Right renal cortex interstitium (tissue), 3 donors: ENCODE measurements at places on chromosomes 12 and 14.

- no peak for DNase-seq
Observed at GRCh38 chr14:103520657-103521437, 1.8 kb downstream of the CKB start.

DNA sequence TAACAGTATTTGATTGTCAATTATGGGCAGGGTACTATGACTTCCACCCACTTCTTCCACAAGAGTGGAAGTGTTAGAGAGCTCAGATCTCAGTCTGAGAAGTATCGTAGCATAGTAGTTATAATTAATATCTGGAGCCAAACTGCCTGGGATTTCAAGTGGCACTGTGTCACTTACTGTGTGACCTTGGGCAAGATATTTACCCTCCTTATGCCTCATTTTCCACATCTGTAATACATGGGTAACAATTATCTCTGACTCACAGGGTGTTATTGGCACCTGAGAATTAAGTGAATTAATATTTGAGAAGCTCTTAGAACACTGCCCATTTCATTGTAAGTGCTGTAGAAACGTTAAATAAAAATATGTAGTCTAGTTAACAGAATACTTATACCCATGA lies 11.5 kb downstream of the RAB21 start:
- DNase-seq = no peak

- no peak for DNase-seq
Observed at GRCh38 chr14:24312736-24313507, 1.6 kb downstream of the LTB4R start.

GRCh38 chr12:76813265-76813664 lies 49.4 kb downstream of the ZDHHC17 start:
- no peak for DNase-seq

DNA sequence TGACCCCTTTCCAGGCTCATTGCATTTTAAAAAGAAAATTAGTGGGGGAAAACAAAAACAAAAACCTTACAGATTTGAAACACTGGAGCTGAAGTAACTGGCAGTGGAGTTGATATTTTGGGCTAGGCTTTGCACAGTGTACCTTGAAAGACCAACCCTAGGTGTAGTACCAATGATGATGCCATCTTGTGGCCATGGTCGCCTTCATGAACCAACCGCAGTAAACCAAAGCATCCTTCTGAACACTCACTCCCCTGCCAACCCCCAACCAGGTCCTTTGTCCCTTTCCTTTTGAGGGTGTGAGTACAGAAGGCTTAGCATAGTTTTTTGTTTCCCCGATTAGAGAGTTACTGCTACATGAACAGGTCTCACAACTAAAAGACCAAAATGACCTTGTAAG lies 5.9 kb downstream of the TOMM20L start:
- DNase-seq = no peak

DNA sequence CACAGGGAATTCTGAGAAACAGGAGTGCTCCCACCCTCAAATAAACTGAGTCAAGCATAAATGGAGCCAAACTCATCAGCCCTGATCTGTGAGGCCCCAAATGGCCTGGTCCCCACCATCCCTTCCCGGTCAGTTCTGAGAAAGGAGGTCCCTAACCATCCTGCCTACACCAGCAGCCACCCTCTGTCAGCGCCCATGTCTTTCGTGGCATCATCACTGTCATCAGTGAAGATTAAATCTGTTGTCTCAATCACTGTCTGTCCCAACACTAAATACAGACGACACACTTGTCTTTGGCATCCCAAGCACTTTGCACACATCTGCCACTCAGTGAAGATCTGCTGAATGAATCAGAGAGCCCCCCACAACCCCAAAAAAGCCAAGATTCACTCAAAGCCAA lies 22.4 kb downstream of the VPS37B start:
- no peak for DNase-seq

- no peak for DNase-seq
Observed at GRCh38 chr12:4506870-4507269, 31.8 kb upstream of the RAD51AP1 start.

- no peak for DNase-seq
Observed at GRCh38 chr12:2284321-2284813, 231.6 kb downstream of the CACNA1C start.

DNA sequence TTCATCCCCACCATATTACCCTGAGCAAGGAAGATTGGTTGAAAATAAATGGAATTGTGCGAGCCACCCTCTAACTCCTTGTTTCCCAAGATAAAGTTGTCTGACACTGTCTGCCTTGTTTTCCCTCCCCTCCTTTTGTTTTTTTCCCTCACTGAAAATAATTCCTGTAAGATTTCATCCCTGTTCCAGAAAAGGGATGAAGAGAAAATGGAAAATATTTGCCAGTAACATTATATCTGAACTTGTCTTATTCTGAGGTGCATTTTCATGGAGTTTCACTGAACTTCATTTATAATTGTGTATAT lies 17.3 kb downstream of the OR9K2 start:
- DNase-seq = no peak

GRCh38 chr14:21091821-21092272 lies 6.6 kb downstream of the ZNF219 start:
- DNase-seq = no peak
